Activated T-cell treated with anti-CD3 and anti-CD28 coated beads for 1 hour (primary cell): ENCODE measurements at places on chromosomes 4 and X.

DNA sequence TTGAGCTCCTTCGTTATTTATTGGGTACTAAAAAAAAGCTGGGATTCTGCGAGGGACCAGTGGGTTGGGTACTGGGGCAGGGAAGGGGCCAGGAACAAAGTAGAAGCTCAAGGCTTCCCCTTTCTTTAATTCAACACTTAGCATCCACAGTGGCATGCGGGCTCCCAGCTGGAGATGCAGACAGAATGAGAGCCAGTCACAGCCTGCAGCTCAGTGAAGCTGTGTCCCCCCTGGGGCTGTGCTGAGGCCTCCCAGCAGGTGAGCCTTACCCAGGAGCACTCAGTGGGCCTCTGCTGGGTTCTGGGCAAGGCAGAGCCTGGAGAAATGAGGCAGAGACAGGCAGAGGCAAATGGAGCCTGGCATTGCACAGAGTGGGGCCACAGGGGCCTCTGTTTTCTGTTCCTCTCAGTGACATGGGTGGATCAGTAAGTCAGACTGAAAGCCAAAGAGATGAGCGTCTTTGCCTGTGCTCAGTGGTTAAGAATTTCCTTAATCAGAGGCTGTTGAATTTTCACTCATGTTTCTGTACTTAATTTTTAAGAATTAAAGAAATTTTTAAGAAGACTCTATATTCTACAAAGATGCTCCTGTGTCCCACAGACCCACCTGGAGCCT lies 181.4 kb upstream of the RBPJ start:
- DNase-seq = no peak

DNA sequence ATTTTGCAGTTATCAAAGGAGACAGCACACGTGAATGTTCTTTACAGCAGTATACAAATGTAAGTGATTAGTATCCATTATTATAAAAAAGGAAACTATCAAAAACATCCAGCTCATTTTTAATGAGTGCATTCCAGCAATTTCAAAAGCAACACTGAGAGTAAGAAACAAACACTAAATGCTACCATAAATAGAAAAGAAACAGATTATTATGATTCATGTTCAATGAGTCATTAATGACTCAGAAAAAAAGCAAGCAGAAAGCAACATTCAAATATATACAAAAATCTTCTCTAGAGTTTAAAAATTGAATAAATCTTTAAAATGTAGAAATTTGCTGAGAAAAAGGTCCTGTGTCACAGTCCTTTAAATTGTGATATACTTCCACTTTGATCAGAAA lies 346.5 kb upstream of the FMR1 start:
- no peak for DNase-seq

DNA sequence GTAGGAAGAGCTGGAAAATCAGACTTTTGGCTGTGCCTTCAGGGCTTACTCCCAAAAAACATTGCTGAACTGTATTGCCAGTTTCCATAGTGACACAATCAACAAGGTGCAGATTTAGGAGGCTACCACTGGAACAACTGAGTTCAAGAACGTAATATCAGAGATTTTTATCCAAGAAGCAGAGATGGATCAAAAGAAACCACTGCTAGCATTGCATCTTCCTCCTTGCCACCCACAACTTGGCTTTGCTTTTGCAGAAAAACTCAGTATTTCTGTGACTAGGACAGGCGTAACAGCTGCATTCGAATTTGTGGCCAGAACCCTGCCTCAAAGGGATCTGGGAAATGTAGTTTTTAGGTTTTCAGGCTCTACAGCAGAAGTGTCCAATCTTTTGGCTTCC lies 27.8 kb upstream of the WDFY3 start:
- no peak for DNase-seq

DNA sequence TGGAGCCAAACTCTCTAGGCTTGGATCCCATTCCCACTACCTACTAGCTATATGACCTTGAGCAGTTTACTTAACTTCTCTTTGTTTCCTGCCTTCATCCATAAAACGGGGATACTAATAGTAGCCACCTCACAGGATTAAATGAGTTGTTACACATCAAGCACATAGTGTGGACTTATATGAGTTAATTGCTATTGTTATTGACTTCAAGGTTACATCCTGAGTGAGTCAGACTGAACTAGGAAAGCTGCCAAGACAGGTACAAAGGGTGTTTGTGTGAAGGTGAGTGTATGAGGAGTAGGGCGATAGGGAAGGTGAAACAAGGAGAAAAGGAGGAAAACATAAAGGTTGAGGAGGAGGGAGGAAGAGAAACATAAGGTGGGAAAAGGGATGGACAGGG lies 32.2 kb downstream of the TFDP3 start:
- no peak for DNase-seq

- no peak for DNase-seq
Observed at GRCh38 chr4:4755306-4755705, 104.2 kb upstream of the MSX1 start.

- DNase-seq = no peak
Observed at GRCh38 chrX:71953391-71953790, 42.7 kb downstream of the NHSL2 start.

DNA sequence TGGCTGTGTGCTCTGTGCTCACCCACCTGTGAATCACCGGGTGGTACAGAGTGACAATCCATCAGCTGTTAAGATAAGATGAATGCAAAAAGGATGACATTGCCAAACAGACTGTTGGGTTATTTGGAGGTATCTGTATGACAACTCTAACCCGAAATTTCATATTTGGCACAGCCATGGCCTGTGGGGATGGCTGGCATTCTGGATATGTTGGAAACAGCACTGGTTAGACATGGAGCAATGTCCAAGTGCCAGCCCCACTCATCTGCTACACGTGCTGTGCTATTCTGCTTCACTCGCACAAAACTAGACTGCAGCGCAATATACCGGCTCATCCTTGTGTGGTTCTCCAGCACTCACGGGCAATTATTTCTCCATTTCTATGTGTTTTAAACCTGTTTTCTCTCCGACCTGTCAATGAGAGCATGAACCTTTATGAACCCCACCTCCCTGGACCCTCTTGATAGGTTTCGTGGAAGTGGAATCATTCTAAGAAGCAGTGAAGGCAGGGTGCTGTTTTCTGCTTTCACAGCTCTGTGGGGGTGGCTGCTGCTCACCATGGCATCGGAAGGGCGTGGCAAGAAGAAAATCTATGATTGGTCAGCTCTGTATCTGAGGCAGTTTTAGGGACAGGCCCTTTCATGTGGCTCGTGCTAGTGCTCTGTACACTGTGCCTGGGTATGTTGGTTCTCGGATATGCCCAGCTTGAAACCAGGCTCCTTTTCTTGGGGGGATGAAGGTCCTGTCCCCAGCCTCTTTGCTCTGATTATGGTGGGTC lies 94.9 kb downstream of the ENPP6 start:
- DNase-seq = no peak

DNA sequence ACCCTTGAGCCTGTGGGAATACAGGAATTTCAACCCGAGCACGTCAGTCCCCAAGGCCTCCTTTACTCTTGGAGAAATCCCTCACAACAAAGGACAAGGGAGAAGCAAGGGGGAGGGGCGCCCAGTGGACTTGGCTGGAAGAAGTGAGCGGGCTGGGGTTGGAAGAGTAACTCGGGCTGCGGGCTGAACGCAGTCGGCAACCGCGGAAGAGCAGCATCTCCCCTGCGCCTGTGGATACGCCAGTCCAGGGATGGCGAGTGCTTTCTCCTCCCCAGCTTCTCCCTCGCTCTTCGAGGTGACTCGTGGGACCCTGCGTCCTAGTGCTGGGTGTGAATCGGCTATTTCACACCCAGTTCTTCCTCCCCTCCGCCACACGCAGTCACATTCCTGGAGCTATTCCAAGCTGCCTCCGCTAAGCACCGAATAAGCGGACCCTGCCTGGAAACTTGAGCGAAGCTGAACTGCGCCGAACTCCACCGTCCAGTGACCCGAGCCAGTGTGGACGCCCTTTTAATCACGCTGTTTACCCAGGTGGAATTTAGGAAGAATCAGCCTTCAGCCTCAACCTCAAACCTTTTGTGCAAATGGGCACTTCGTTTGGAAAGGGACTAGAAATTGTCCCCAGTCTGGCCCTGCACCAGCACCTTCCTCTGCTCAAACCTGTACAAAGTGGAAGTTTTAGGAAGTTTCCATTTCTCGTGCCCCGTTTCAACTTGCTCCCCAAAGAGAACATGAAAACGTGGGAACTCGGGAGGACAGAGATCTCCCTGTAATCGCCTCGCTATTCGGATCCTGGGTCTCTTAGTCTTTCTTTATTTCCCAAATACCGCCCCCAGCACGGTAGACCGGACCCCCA lies 64.3 kb upstream of the WDR17 start:
- no peak for DNase-seq

GRCh38 chr4:15143551-15143950 lies 141.3 kb downstream of the CPEB2 start:
- DNase-seq = no peak

GRCh38 chr4:3781193-3781886 lies 15.2 kb downstream of the ADRA2C start:
- no peak for DNase-seq

DNA sequence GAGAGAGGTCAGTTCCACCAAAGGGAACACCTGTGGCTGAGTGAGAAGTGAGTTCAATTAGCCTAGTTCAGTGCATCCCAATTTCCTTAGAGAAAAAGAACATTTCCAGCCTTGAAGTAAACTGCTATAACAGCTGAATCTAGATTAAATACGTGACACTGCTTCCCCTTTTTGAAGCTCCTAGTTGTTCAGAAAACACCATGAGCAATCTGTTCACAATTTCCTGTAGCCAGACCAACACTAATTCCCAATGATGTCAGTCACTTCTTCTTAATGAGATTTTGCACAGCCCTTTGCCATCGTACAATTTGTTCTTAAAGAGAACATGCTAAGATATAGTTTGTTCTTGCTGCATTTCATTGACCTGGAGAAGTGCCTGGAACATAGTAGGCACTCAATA lies 144.6 kb upstream of the EDNRA start:
- DNase-seq = no peak

DNA sequence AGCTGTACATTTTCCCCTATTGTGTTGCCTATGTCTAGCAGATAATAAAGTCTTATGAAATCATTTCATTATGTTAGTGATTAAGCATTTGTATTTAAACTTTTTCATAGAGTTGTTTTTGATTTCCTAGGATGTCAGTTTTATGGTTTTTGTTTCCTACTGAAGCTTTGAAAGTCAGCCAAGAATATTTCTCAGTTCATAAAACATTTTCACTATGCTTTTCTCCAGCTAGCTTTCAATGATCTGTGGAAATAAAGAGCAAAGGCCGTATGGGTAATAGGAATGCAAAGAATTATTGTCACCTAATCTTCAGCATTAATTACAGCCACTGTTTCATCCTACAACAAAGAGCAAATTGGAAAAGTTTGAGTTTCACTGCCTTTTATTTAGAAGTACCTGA lies 145.7 kb upstream of the NUDT6 start:
- DNase-seq = no peak

- no peak for DNase-seq
Observed at GRCh38 chr4:172986114-172986513, 182.5 kb upstream of the GALNT7 start.

DNA sequence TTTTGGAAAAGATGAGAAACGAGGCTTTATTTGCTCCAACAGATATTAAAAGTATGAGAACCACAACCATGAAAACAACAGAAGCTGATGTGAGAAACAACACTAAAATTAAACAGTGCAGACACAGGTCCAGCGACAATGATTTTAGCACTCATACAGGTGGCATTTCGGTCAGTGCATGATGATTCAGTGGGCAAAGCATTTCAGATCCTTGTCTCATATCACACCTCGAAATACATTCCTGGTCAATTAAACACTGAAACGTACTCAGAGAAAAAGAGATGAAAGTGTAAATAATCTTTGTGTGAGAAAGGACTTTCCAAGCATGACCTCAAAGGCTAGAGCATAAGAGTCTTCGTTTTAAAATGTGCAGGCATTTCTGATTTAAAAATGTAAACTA lies 85.2 kb downstream of the ACOX3 start:
- DNase-seq = no peak

GRCh38 chrX:13195340-13195739 lies 124.5 kb downstream of the ATXN3L start:
- DNase-seq = no peak

DNA sequence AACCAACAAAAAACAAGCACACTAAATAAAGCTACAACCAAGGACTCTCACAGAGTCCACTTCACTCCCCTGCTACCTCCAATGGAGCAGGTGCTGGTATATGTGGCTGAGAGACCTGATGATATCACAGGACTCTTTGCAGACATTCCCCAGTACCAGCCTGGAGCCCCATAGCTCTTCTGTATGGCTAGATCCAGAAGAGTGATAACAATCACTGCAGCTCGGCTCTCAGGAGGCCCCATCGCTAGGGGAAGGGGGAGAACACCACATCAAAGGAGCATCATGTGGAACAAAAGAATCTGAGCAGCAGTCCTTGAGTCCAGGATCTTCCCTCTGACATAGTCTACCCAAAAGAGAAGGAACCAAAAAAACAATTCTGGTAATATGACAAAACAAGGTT lies 237.1 kb upstream of the TLL1 start:
- DNase-seq = no peak

GRCh38 chr4:15755321-15756155 lies 22.6 kb upstream of the CD38 start:
- no peak for DNase-seq

GRCh38 chr4:17134100-17134499 lies 235.7 kb upstream of the LDB2 start:
- DNase-seq = no peak

GRCh38 chrX:44828008-44828605 lies 15.7 kb upstream of the DUSP21 start:
- DNase-seq = no peak

DNA sequence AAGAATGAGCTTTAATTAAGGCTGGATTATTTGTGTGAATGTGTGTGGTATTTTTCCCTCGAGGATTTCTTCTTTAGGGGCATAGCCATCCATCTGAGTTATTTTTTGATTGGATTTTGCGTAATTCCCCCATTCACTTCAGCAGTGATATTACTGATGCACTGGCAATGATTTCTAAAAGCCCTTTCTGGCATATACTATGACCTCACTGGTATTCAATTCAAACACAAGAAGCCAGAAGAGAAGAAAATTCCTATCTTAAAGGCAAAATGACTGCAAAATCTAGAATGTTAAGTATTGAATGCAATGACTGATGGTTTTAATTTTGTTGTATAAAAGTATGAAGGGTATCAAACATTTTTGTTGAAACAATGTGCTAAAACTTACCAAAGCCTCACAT lies 71.1 kb upstream of the DDIT4L start:
- DNase-seq = no peak

GRCh38 chr4:152062936-152063620 lies 302.3 kb upstream of the GATB start:
- DNase-seq = no peak

DNA sequence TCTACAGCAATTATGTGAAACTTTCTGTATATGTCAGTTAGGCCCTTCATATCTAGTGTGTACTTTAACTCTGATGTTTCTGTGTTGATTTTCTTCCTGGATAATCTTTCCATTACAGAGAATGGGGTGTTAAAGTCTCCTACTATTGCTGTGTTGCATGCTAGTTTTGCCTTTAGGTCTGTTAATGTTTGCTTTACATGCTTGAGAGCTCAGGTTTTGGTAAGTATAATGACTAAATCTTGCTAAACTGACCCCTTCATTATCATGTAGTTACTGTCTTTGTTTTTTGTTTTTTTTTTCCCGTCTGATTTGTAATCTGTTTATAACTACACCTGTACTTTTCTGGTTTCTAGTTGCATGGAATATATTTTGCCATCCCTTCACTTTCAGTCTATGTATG lies 63.6 kb upstream of the UGT2B15 start:
- no peak for DNase-seq

- DNase-seq = no peak
Observed at GRCh38 chr4:115515366-115515765, 401.9 kb upstream of the NDST4 start.

- no peak for DNase-seq
Observed at GRCh38 chrX:646228-646495, 15.6 kb downstream of the SHOX start.
